Stimulated activated CD4-positive, alpha-beta T cell treated with anti-CD3 and anti-CD28 coated beads, TNF-alpha, amount 100 ng/mL, for 24 hours (primary cell): ENCODE measurements at places on chromosomes 5 and 9.

- no peak for DNase-seq
Observed at GRCh38 chr5:140011297-140011802, 31.7 kb downstream of the NRG2 start.

DNA sequence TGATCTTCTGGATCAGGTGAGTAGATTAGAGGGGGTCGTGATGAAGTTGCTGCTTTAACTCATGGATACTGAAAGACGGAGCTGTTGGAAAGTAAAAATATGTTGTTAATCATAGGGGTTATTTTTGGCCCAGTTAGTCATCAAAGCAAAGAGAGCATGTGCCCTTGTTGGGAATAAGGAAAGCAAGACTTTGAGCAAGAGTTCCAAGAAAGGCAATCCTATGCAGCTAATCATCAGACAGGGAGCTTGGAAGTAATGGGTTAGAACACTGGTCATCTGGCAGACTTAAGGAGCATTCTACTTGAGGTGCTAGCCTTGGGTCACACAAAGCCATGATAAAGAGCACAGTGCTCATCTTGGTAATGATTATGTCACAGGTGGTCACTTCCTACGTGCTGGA is 18.3 kb downstream of the ASPN start:
- DNase-seq = no peak

DNA sequence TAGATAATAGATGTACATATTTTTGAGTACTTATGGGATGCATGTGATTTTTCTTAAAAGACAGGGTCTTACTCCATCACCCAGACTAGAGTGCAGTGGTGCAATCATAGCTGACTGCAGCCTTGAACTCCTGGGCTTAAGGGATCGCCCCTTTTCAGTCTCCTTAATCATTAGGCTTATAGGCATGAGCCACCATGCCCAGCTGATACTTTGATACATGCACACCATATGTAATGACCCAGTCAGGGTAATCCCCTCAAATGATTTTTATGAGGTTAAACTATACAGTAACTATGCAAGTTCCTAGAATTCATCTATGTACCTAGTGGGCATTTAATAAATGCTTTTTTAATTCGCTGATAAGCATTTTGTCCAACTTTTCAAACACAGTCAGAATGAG is 292.3 kb downstream of the DTWD2 start:
- DNase-seq = no peak

- no peak for DNase-seq
Observed at GRCh38 chr9:27701587-27701986, 128.3 kb upstream of the C9orf72 start.

GRCh38 chr5:149936700-149937091 is 7.9 kb downstream of the PDE6A start:
- DNase-seq = no peak

DNA sequence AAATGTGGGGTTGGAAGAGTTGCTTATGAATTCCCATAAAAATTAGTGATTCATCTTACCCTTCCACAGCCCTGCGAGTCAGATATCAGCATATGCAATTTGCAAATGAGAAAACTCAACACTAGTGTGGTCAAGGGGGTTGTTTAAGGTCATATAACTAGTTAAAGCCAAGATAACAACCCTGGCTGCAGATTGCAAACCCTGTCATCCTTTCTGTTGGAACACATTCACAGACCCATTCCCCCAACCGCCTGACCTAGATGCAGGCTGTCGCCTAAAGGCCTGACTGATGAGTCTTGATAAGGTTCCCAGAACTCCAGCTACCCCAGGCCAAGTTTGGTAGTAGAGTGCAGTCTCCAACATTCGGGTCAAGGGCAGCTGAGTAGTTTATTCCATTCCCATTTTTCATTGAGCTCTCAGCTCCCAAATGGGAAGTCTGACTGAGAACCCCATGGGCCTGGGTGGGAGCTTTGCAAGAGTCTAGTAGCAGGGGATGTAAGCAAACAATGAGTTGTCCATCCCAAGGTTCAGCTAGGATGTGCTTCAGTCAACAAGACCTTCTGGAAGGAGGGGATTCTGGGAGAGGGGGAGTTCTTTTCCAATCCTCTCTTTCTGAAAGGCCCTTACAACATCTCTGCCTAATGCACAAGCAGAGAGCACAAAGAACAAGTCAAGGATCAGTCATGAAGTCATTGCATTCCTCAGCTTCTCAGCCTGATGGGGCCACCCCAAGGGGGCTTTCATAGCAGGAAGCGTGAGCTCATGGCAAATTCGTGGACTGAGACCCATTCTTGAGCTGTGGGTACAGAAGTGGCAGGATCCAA is 40.3 kb downstream of the ADAM19 start:
- no peak for DNase-seq

GRCh38 chr5:156147261-156147943 is 179.6 kb upstream of the SGCD start:
- no peak for DNase-seq

DNA sequence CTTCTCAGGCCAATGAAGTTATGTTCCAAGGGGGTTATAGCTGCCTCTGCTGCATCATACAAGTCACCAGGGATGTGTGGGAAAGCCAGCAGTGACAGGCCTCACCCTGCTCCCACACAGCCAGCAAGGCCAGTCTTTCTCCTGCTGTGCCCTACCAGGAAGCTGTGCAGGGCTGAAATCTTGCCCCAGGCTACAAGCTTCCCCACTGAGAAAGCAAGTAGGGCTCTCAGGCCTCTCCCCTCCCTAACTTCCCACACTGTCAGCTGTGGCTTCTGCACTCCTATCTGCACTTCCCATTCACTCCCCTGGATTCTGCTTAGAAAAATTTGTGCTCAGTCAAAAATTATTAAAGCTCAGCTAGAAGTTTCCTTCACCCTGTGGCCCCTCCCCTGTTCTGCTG is 611.2 kb upstream of the ZNF608 start:
- DNase-seq = no peak

DNA sequence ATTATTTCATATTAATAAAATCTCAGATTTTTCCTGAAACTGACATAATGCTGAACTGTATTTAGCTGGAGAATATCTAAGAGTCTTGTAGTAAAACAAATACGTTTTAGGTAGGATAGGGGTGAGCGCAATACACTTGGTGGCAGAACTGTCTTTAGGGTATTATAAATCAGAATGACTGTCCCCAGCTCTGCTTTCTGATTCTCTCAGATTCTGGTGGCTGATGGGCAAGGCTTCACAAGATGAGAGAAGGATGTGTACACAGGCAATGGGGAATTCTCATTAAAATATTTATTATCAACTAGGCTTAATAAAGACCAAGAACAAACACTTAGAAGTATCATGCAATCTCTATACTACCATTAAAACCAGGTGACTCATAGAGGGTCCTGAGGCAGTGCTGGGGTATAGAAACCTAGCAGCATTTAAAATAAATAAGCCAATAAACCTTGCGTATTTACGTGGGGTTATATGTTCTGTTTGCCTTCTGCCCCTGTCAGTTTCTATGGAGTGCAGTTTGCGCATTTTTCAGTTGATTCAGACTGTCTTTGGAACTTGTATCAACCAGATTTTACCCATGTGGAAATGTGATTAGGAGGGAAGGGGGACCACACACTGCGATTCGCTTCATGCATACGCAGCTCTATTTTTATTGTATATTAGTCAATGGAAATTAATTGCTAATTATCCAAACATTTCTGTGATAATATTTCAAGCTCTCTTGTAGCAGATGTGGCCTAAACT is 1150.7 kb upstream of the WWC1 start:
- DNase-seq = no peak
